ENCODE measurements at places on chromosomes 7 and 10. TPM values are rescaled to one million over a fixed set of nuclear protein-coding genes. Genes with fewer than 3 reads are reported as not detected.

Gene SRRM3
- 0.92 TPM for total RNA-seq

Gene CYP3A7
- total RNA-seq, result 0.39 TPM

Gene GPR37
- 0.61 TPM for total RNA-seq

Gene TRIM50
- 0.28 TPM for total RNA-seq

Gene CPSF4
- 26.0 TPM for total RNA-seq

Gene TPK1
- total RNA-seq, result 12.3 TPM

Gene MCM10
- 1.9 TPM for total RNA-seq

Gene FOXI2
- total RNA-seq, result not detected

Gene TDRD1
- total RNA-seq, result 2.9 TPM

Gene MAP3K8
- 11.6 TPM for total RNA-seq

Gene HOGA1
- 0.15 TPM for total RNA-seq

Gene ZNF800
- 31.7 TPM for total RNA-seq

Gene BPGM
- 9.7 TPM for total RNA-seq

Gene GJC3
- not detected for total RNA-seq

Gene PRR15
- total RNA-seq, result 177 TPM

Gene SLC13A4
- not detected for total RNA-seq

Gene ZDHHC4
- 37.6 TPM for total RNA-seq

Gene BZW2
- 62.3 TPM for total RNA-seq

Gene CBX3
- total RNA-seq, result 73.3 TPM

Gene PTPRZ1
- total RNA-seq, result 0.12 TPM

Gene HYCC1
- 8.0 TPM for total RNA-seq

Gene RBP4
- total RNA-seq, result 8.3 TPM

Gene GDF2
- not detected for total RNA-seq

Gene ZNF22
- 15.7 TPM for total RNA-seq

Gene SSBP1
- 79.5 TPM for total RNA-seq

Gene ANXA8
- total RNA-seq, result not detected

Gene UTF1
- total RNA-seq, result not detected

Gene MOGAT3
- 43.1 TPM for total RNA-seq

Gene TWIST1
- total RNA-seq, result 0.27 TPM

Gene NEURL1
- 49.2 TPM for total RNA-seq

Gene PLAU
- total RNA-seq, result 3.5 TPM

Gene HOXA13
- total RNA-seq, result 35.2 TPM

Gene TACR2
- 0.61 TPM for total RNA-seq

Gene COL13A1
- total RNA-seq, result 0.70 TPM

Gene SHH
- 3.4 TPM for total RNA-seq

Gene KCP
- total RNA-seq, result 1.6 TPM

Gene WNT16
- not detected for total RNA-seq

Gene AKR1C2
- total RNA-seq, result 65.4 TPM

Gene AKR1D1
- not detected for total RNA-seq

Gene NXPH1
- not detected for total RNA-seq

Gene ZC3HAV1
- 35.4 TPM for total RNA-seq

Gene LRRC18
- total RNA-seq, result not detected

Gene NPC1L1
- total RNA-seq, result not detected

Gene ZKSCAN1
- 127 TPM for total RNA-seq

Gene MACC1
- total RNA-seq, result 8.9 TPM

Gene SEC23IP
- total RNA-seq, result 67.2 TPM

Gene CPA4
- not detected for total RNA-seq

Gene PNLIP
- not detected for total RNA-seq

Gene CTAGE6
- total RNA-seq, result not detected

Gene OR6V1
- not detected for total RNA-seq

Gene NRF1
- total RNA-seq, result 13.6 TPM

Gene ALOX5
- total RNA-seq, result 8.3 TPM
